Stimulated activated CD4-positive, alpha-beta T cell treated with anti-CD3 and anti-CD28 coated beads, TNF-alpha, amount 100 ng/mL, for 48 hours (primary cell): ENCODE measurements at places on chromosomes 12 and 14.
A peak's percentile ranks its signal among the peaks of the same experiment; 100 is the strongest.

GRCh38 chr12:124170760-124171159, 124.1 kb upstream of the RFLNA start:
- DNase-seq: no peak

- no peak for DNase-seq
These were observed 74.1 kb downstream of the ATP2B1 start for GRCh38 chr12:89634508-89634907.

GRCh38 chr12:70948976-70949336, 28.4 kb upstream of the PTPRR start:
- DNase-seq: no peak

DNA sequence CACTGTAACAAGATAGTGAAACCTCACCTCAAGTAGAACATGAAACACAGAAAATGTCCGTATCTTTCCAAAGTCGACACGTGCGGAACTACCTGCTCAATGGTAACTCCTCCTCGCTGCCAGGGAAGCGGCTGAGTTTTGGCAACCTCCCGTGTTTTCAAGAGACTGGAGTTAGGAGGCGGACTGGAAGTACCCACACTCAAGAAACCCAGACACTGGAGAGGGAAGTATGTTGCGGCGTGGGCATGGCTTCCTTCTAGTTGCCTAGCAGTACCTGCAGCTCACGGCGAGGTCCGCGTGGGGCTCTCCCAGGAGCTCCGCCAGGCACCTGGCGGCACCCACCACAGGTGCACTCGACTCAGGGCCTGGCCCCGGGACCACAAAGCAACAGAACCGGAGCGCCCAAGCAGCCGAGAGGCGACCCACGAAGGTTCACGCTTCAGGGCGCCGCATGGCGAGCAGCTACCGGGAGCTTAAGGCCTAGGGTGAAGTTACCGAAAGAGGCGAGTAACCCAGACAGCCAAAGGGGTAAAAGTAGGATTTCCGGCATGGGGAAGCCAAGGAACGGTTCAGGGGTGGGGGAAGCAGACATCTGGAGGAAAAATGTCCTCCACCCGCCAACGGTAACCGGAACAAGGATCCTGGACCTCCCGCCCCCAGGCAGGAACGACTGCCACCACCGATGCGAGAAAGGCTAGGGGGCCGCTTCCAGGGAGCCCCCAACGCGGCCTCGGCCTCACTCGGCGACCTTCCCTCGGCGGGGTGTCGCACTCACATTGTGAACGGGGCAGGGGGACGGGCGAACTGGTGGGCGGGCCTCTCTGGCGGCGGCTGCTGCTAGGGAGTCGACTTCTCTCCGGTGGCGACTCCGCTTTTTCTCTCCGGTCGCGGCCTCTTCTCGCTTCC, 608 bp downstream of the PTGES3 start:
- DNase-seq: peak; percentile 42

- no peak for DNase-seq
These were observed 24.3 kb downstream of the PPM1H start for GRCh38 chr12:62910549-62911169.

DNA sequence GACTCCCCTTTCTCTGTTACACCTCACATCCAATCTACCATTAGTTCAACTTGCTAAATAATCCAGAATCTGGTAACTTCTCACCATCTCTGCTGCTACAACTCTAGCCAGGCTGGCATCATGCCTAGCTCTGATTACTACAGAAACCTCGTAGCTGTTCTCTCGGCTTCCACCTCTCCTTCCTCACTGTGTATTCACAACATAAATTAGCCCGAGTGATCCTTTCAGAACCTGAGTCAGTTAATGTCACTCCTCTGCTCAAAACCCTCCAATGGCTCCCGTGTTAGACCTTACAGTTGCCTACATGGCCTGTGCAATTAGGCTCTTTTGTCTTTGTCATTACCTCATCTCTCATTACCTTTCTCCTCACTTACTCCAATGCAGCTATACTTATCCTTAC, 139.4 kb downstream of the PDE3A start:
- DNase-seq: no peak

- DNase-seq: no peak
These were observed 69.4 kb upstream of the DACT1 start for GRCh38 chr14:58568322-58568721.

DNA sequence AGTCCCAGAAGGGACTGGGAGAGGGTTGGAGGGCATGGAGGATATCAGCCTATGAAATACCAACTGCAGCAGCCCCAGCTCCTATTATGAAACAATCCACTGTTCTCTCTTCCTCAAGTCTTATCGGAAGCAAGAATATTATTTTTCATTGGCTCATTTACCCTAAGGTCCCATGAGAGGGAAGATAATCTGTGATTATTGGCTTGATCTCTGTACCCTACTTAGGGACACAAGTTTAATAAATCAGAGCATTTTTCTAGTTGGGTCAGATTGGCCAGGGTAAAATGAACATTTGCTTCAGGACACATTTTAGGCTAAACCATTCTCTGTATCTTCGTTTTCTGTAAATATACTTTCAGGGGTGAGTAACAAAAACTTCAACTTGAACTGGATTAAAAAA, 43.1 kb upstream of the GNG2 start:
- no peak for DNase-seq

DNA sequence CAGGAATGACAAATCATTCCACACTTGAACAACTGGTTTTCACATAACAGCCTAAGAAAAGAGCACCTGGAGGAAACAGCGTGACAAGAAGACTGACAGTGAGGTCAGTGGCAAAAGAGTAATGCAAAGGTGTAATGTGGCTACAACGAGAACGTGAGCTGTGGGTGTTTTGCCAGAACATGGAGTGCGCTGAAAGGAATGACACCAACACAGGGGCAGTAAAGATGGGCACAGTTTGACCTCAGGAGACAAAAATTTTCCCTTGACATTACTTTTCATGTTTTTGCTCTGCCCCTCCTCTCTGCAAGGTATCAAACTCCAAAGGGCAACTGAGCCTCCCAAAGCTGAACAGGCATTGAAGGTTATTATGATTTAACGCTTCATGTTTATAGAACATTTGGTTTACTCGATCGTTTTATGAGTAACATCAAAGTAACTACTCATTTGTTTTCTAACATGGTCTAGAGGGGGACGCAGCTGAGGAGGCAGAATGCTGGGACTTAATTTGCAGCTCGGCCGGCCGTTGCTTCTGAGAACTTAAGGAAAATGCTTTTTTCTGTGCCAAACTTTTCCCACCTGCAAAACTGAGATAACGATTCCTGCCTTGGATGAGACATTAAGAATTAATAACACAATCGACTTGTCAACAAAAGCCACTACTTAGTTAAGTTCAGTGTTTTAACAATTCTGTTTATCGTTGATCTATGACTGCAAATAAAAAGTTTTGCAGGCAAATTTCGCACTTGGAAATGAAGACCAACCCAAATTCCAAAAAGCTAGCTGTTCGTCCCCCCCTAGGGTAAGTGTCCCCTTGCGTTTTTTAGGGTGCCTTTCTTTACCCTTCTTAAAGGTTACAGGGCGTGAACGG, 954 bp downstream of the HAUS4 start:
- DNase-seq: no peak

DNA sequence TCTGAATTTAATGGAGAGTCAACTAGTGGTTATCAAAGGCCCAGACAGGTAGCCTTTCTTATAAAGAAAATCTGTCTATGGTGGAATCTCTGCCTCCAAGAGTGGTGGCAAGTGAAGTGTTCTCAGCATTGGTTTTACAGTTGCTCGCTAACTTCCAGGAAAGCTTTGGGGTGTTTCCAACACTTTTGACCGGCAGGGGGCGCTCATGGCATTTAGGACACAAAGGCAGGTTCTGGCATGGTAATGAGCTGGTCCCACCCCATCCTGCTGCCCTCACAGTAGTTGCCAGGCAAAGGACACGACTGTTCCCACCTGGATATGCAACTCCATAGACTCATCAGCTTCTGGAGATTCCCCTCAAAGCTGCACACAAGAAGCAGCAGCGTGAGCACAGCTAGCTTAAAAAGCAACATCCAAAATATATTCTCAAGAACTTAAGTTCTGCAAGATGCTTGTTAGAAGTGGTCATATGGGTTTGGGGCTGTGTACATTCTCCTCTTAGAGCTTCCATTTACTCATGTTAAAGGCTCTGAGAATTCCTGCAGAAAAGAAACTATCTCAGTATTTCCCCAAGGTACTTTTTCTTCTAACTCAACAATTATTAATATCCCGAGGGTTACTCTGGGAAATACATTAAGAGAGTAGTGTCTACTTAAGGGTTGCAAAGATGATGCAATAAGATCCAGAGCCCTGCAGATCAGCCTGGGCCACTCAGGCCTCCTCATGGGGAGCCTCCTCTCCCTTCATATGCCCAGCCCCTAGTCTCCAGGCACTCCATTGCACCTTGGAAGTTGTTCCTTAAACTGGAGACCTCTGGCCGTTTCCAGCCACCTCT, 14.8 kb downstream of the PROX2 start:
- DNase-seq: peak; percentile 77

GRCh38 chr14:75821831-75822521, 159.8 kb downstream of the TGFB3 start:
- DNase-seq: no peak

GRCh38 chr14:68964300-68965093, 14.6 kb downstream of the ACTN1 start:
- no peak for DNase-seq

DNA sequence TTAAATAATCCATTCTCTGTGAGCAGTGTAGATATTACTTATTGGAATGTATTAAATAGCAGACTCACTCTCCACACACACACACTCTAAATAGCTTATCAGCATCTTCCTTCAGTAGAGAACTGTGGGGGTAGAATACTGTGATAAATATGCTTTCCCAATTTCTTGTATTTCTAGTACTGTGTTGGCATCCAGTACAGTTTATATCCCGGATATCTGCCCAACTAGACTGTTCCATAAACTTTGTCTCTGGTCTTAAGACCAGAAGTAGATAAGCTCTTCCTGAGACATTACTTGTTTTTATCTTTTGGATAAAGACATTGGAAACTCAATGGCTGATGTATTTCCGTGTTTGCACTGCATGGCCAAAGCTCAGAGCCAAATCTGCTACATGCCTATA, 136.2 kb upstream of the PDZRN4 start:
- no peak for DNase-seq

DNA sequence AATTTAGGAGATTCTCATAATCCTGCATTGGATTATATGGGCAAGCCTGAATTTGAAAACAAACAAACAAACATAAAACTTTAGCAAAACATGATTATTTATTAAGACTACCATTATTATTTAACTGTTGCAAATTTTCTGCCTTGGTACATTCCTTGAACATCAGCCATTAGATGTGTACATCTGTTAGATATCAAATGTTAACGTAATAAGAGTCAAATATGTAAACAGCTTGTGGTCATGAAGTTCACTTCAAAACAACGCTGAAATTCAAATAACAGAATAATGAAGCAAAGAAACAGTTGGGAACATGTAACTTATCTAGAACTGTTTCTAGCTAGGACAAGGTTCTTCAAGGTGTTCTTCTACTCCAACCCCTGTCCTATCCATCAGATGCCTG, 14.3 kb upstream of the TMX1 start:
- DNase-seq: no peak

DNA sequence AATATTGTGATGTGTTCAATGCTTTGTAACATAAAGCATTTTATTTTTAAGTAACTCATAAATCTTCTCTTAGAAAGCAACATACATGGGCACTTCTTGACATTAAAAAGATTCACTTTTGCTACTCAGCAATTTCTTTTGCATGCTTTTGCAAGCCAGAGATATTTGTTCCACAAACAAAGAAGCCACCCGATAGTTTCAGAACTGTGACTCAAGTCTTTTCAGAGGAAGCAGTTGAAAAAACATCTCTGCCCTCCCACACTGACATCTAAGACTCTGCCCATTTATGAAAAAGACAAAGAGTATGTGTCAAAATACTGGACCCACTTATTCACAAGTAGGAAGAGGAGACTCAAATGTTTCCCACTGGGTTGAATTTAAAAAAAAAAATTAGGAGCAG, 7.5 kb downstream of the APPL2 start:
- DNase-seq: no peak
